ENCODE measurements at places on chromosomes 2 and 18. TPM values are rescaled to one million over a fixed set of nuclear protein-coding genes. Genes with fewer than 3 reads are reported as not detected.

DNA sequence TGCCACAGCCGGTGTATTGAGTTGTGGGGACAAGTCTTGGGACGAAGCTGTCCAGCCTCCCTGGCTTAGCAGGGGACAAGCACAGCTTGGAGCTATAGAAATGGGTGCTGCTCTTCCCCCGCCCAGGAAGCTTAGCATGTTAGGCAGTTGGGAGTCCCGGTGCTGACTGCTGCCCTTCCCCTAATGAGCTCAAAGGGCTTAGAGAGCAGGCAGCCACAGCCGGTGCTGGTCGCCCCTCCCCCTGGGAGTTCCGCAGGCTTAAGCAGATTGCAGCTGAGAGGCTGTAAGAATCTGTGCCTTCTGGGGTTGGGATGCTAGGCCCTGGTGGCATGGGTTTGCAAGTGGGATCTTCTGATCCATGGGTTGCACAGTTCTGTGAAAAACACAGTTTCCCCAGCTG, 237.3 kb downstream of the DCDC2C start:
- no peak overlapping the region for H3K4me3 ChIP-seq
- no peaks in the 10 kb centered on the region for H3K36me3 ChIP-seq
- H3K27me3 ChIP-seq = no peaks in the 10 kb centered on the region
- H3K27ac ChIP-seq = no peak overlapping the region
- peaks cover 9% of the 10 kb centered on the region for H3K4me1 ChIP-seq

GRCh38 chr18:74219056-74219455, 70.7 kb downstream of the TIMM21 start:
- H3K27ac ChIP-seq = no peak overlapping the region
- no peak overlapping the region for H3K4me3 ChIP-seq

GRCh38 chr2:47312491-47312850, 90.5 kb upstream of the MSH2 start:
- no peaks in the 10 kb centered on the region for H3K36me3 ChIP-seq
- no peak for DNase-seq
- no peaks in the 10 kb centered on the region for H3K27me3 ChIP-seq
- no peak overlapping the region for H3K27ac ChIP-seq
- no peak overlapping the region for H3K4me3 ChIP-seq

DNA sequence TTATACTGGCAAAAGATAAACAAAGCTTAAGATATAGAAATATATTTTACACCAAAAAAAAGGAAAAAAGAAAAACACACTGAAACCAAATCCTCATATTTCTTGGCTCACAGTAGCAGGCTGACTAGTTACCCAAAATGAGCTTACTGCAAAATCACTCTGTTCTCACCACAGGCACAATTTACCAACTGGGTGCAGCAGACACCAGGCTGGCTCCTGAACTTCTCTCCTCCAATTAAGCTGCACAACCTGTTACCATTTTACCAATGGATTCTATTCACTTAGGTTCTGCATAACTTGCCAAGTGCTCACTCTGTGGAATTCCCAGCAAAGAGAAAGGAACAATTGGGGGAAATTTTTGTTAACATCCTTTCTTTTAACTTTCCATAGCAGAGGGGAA, 679.3 kb downstream of the ZEB2 start:
- no peak overlapping the region for H3K27ac ChIP-seq
- H3K4me1 ChIP-seq = no peaks in the 10 kb centered on the region
- no peak overlapping the region for H3K4me3 ChIP-seq
- H3K36me3 ChIP-seq = no peaks in the 10 kb centered on the region
- DNase-seq = no peak

C2orf80 gene
- total RNA-seq = not detected

DNA sequence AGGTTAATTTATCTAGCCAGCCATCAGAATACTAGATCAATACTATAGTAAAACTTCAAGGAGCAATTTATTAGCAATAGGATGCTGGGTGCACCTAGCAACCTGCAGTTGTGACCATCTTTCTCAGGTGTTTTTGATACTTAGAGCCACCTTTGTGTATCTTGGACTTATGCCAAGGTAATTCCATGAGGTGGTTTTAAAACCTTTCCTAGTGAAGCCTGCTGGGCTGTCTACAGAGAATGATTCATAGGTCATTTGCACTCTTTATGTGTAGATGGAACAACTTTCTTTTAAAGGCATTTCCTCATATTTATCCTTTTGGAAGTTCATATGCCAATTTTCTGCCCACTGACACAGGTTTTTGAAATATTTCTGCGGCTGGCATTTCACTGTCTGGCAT, 1030.1 kb upstream of the POU3F3 start:
- no peaks in the 10 kb centered on the region for H3K27me3 ChIP-seq
- peaks cover 10% of the 10 kb centered on the region for H3K4me1 ChIP-seq
- no peak overlapping the region for H3K4me3 ChIP-seq
- H3K27ac ChIP-seq = no peak overlapping the region
- H3K36me3 ChIP-seq = no peaks in the 10 kb centered on the region
- no peak for DNase-seq
